A172 (cell line): ENCODE measurements at places on chromosomes 2 and 18. TPM values are rescaled to one million over a fixed set of nuclear protein-coding genes. Genes with fewer than 3 reads are reported as not detected.

BCS1L gene
- total RNA-seq: 38.9 and 40.7 TPM in 2 replicates

CXCR4 gene
- 2.8 and 4.3 TPM in 2 replicates for total RNA-seq

HOXD9 gene
- total RNA-seq: 2.8 and 3.6 TPM in 2 replicates

MRPS9 gene
- 68.7 and 77.0 TPM in 2 replicates for total RNA-seq

UGT1A3 gene
- not detected in 2 replicates for total RNA-seq

VIT gene
- 1.3 and 3.4 TPM in 2 replicates for total RNA-seq

TOGARAM2 gene
- 0.69 and 1.9 TPM in 2 replicates for total RNA-seq

CHN1 gene
- total RNA-seq: 41.3 and 42.5 TPM in 2 replicates

LIPG gene
- total RNA-seq: 3.2 and 3.7 TPM in 2 replicates

SCN7A gene
- 0.02 TPM in 1 of 2 replicates, not detected in the other for total RNA-seq

LIMS1 gene
- total RNA-seq: 53.8 and 91.9 TPM in 2 replicates

FBXO15 gene
- total RNA-seq: 0.31 and 0.74 TPM in 2 replicates

MORN2 gene
- 52.9 and 55.8 TPM in 2 replicates for total RNA-seq

IL1B gene
- 0.19 TPM in 1 of 2 replicates, not detected in the other for total RNA-seq

RAB6C gene
- not detected in 2 replicates for total RNA-seq

ITPRIPL1 gene
- not detected in 2 replicates for total RNA-seq

RAX gene
- total RNA-seq: not detected in 2 replicates

PDCD1 gene
- 0.10 TPM in 1 of 2 replicates, not detected in the other for total RNA-seq

LCT gene
- total RNA-seq: not detected in 2 replicates

IL36A gene
- total RNA-seq: not detected in 2 replicates

G6PC2 gene
- total RNA-seq: not detected in 2 replicates

MROH2A gene
- 0.48 TPM in 1 of 2 replicates, not detected in the other for total RNA-seq

NTSR2 gene
- not detected in 2 replicates for total RNA-seq

CRYBA2 gene
- not detected in 2 replicates for total RNA-seq

PARD3B gene
- 3.7 and 5.4 TPM in 2 replicates for total RNA-seq

KYNU gene
- total RNA-seq: 1.4 and 3.9 TPM in 2 replicates

NAT8 gene
- total RNA-seq: not detected in 2 replicates

SMYD1 gene
- not detected in 2 replicates for total RNA-seq

ADCYAP1 gene
- total RNA-seq: not detected in 2 replicates

LRRC30 gene
- not detected in 2 replicates for total RNA-seq

CROCC2 gene
- 0.02 TPM in 1 of 2 replicates, not detected in the other for total RNA-seq

ZNF385B gene
- total RNA-seq: 0.22 TPM in 1 of 2 replicates, not detected in the other

SPR gene
- 84.0 and 104 TPM in 2 replicates for total RNA-seq

HNMT gene
- 22.6 and 32.8 TPM in 2 replicates for total RNA-seq

CFAP65 gene
- 0.26 and 0.55 TPM in 2 replicates for total RNA-seq

B3GNT7 gene
- 0.17 TPM in 1 of 2 replicates, not detected in the other for total RNA-seq

REG3G gene
- not detected in 2 replicates for total RNA-seq

C2orf81 gene
- 2.3 and 3.5 TPM in 2 replicates for total RNA-seq

HOXD8 gene
- total RNA-seq: 11.6 and 20.4 TPM in 2 replicates

GALNT5 gene
- not detected in 2 replicates for total RNA-seq
